Stimulated activated CD4-positive, alpha-beta T cell treated with anti-CD3 and anti-CD28 coated beads, Interleukin-12 subunit alpha, Interleukin-12 subunit beta, amount 100 ng/mL, for 24 hours (primary cell): ENCODE measurements at places on chromosomes 7 and 10.

GRCh38 chr7:12322284-12322902 is 81.3 kb downstream of the VWDE start:
- DNase-seq: no peak

DNA sequence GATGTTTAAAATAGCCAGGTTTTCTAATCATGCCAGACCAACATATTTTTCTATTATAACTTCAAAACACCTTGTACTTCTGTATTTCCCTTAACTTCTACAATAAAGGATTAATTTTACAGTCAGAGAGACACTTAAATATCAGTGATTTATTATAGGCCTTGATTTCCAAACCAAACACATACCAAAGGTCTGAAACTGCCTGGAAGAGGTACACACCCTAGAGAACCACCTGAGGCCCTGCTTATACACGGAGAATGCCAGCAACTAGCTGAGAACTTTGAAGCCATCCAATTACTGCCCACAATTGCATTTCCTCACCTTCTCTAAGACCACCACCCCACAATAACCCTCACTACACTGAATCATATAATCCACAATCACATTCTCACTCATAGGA is 4.9 kb downstream of the CCDC6 start:
- DNase-seq: no peak

GRCh38 chr7:132830941-132831340 is 250.9 kb downstream of the CHCHD3 start:
- no peak for DNase-seq

DNA sequence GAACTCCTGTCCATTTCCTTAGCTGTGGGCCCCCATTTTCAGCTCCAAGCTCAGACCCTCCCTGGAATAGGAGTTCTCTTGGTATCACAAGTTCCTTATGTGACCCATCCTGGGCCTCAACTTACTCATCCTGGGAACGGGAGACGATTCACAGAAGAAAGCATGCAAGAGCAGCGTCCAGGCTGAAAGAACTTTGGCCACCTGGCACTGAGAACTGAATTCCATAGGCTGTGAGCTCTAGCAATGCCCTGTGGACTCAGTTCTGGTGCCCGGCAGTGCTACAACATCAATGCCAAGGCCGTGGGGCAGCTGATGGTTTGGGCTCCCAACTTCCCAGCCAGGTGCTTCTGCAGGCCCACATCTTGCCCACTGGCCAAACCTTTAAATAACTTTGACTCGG is 3.9 kb upstream of the CUEDC2 start:
- DNase-seq: no peak

- no peak for DNase-seq
Measured at GRCh38 chr7:81929386-81929785, 159.5 kb upstream of the HGF start.
